ENCODE measurements at places on chromosomes 5 and 9.

DNA sequence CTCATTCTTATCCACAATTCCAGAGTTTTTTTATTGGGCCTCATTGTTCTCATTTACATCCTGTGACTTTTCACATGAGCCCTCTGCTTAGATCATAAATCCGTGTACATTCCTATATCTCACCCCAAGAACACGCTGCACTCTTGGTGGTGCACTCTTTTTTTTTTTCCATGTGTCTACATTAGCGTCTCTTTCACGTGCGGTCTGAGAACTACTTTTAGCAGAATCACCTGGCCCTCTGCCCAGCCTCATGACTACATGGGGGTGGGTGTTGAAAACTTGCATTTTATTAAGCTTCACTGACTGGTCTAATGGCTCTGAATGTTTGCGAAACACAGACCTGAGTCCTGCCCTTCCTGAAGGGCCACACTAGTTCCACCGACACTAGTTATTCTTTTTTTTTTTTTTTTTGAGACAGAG lies 18.6 kb downstream of the C9orf57 start:
- peak; percentile 79 for DNase-seq

DNA sequence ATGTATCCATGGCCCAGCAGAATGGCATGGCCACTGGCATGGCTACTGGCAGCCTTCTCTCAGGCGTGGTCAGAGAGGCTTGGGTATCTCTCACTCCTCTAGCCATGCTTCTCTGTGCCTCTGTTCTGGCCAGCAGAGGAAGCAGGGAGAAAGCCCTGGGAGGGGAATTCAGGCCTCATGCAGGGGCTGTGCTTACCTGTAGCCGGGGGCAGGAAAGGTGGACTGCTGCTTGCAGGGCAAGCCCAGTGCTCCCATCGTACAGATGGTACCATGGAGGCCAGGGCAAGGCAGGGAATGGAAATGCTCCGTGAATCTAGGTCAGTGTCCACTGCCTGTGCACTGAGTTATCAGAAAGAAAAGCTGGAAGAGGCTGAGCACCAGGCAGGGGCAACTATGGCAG lies 2.7 kb downstream of the OR13J1 start:
- no peak for DNase-seq

- no peak for DNase-seq
Observed at GRCh38 chr5:66717455-66718373, 121.5 kb downstream of the MAST4 start.

DNA sequence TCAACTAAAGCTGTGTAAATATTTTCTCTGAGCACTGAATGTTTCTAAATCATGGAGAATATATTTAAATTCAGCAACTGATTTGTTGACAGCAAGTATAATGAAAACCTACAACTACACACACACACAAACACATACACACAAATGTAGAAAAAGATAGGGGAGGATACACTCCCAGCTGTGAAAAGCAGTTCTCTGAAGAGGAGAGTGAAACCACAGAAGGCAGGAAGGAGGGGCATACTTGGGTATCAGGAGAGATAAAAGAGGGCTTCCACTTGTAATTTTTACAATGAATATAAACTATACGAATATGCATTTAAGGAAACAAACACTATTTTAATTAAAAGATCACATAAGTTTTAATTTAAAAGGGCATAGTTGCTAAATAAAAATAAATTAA lies 227.8 kb upstream of the SLC24A2 start:
- no peak for DNase-seq

GRCh38 chr9:127876026-127876763 lies 1.3 kb downstream of the AK1 start:
- no peak for DNase-seq

DNA sequence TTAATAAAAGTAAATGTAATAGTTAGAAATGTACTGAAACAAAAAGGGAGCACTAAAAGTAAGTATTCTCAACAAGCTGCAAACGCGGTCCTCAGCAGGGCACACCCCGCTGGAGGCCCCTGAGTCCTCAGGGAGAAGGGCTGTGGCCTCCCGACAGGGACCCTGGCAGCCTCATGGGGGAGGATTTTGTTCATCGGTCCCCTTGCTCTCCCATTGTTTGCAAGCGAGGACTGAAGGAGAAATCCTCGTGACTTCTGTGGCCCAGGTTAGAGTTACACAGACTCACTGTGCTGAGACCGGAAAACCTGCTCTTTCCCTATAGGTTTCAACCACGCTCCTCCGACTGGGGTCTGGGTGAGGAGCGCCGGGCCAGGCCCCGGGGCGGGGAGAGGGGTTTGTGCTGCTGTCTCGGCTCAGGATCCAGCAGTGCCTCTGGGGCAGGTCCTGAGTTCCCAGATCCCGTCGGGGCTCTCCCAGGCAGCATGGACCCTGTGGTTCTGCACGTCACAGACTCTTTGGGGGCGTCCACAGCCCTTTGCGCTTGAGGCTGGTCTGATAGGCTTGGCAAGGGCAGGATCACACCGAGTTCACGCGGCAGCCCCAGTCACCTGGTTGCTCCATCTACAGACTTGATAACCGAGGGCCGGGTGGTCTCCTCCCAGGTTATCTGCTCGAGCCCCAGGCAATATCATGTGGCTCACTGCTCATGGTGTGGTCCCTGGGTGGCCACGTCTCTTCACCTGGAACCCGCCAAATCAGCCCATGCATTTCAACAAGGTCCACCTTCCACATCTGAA lies 38.8 kb downstream of the MRPL36 start:
- DNase-seq: no peak

- peak; percentile 83 for DNase-seq
Observed at GRCh38 chr9:36018891-36019720, 17.6 kb upstream of the RECK start.

GRCh38 chr9:89659891-89660685 lies 55.3 kb downstream of the GADD45G start:
- DNase-seq: no peak

DNA sequence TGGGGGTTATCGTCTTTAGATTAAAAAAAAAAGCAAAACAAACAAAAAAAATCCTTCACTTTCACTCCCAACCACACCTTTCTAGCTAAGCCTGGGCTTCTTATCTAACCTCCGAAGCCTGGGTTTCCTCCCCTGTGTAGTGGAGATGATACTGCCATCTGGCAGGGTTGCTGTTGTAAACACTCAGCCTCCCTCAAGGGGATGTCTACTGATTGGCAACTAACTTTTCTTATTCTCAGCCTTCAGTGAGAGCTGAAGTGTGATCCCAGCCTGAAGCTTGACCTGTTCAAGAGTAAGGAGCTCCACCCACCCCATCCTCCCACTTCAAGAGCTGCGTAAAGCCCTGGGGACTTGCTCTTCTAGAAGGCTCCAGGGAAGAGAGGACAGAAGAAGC lies 21.5 kb upstream of the WWC1 start:
- no peak for DNase-seq

GRCh38 chr5:168753691-168754254 lies 174.6 kb upstream of the PANK3 start:
- DNase-seq: no peak

DNA sequence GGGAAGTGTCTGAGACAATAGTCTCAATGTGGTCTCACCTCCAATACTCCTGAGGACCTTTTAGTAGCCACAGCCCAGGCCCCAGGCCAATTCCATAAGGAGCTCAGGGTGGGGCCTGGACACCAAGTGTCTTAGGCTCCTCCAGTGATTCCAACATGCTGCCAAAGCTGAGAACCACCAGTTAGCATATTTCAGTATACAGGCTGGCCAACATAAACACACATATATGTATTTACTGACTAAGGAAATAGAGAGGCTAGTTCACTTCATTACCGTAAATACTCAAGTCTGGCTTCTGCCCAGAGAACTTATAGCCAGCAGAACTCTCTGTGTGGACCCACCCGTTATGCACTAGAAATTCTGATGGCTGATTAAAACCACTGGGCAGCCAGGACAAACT lies 24.1 kb downstream of the S1PR3 start:
- no peak for DNase-seq

GRCh38 chr9:124487260-124488182 lies 19.7 kb downstream of the NR5A1 start:
- DNase-seq: no peak

DNA sequence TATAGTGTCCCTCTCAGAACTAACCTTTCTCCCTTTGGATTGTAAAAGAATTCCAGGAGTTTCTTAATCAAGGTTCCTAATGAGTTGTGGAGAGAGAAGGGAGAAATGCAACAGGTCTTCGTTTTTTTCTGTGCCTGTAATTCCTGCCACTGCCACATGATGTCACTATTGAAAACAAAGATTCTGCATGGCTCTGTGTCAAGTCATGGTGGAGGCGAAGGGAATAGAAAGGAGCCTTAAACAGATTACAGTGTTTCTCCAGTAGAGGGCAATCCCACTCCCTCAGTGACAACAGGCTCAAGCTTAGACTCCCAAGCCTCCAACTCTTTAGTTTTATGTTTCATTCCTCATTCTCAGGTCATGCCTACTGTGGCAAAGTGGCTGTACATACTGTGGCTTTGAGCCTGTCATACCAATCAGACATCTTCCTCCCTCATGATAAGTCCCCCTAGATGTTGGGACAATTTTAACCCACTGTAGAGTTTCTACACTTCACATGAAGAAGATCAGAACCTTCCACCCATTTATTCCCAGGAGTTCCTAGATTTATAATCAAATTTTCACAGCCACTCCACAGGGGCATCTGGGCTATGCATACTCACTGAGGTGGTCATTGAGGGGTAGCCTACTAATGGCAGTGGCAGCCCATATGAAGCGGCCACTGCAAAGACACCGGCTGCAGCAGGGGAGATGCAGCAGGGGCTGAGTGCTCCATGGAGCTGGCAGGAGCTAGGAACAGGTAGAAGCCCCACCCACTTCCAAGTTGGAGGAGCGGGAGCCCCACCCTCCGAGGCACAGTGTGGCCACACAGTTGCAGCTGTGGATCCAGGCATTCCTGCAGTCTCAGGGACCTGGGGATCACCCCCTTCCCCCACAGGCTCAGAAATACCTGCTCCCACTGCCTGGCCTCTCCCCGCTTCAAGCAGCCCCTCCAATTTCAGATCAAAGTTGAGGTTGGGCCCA lies 97.4 kb upstream of the TRIM32 start:
- DNase-seq: peak; percentile 50

DNA sequence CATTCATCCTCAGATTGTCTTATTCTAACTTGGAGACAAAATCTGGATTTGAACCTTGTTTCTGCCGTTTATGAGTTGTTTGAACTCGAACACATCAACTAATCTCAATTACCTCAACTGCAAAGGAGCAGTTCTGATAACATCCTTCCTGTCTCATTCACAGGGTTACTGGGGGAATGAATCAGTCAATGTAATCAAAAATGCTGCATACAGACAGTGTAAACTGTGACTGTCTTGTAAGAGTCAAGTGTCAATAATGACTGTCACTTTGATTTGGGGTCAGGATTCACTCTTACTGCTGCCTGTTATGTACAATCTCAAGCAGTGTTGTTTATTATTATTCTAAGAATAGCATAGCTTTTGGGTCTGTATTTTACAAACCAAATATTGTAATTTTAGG lies 273.8 kb downstream of the DOCK8 start:
- DNase-seq: no peak

DNA sequence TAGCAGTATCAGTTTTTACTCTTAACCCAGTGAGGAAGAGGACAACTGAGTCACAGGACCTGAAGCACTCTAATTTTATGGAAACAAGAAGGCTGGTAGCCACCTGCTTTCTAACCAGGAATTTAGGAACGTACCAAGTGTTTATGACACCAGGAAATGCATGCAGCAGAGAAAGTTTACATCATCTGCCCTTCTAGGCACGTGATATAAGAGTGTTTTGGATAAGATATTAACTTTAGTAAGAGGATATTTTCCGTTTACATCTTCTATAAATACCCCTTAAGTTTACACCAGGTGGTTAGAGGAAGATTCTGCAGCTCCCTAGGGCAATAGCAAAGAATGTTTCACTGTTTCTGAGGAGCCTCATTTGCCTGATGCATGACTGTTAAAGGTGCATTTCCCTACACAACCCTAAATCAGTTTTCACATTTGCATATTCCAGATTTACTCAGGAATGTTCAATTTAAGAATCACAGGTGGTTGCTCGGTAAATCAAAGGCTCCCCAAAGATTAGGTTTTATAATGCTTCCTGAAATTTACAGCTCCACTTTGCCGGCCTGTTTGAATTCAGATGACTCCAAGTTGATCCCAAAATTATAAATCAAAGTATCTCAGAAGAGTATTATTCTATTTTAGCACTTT lies 1.8 kb downstream of the TSC1 start:
- peak; percentile 16 for DNase-seq

GRCh38 chr5:37492778-37493555 lies 113.8 kb downstream of the WDR70 start:
- DNase-seq: peak; percentile 2

- no peak for DNase-seq
Observed at GRCh38 chr5:98144710-98145109, 628.8 kb upstream of the RGMB start.

DNA sequence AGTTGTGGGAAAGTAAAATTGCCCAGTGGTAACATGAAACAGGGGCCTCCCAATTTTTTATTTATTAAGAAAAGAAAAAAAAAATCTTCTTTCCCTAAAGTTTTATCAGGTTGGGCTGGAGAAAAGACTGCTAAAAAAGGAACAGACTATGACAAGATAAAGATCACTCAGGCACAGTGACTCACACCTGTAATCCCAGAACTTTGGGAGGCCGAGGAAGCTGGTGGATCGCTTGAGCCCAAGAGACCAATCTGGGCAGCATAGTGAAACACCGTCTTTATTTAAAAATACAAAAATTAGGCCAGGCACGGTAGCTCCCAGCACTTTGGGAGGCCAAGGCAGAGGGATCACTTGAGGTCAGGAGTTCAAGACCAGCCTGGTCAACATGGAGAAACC lies 312.5 kb downstream of the CETN3 start:
- no peak for DNase-seq

DNA sequence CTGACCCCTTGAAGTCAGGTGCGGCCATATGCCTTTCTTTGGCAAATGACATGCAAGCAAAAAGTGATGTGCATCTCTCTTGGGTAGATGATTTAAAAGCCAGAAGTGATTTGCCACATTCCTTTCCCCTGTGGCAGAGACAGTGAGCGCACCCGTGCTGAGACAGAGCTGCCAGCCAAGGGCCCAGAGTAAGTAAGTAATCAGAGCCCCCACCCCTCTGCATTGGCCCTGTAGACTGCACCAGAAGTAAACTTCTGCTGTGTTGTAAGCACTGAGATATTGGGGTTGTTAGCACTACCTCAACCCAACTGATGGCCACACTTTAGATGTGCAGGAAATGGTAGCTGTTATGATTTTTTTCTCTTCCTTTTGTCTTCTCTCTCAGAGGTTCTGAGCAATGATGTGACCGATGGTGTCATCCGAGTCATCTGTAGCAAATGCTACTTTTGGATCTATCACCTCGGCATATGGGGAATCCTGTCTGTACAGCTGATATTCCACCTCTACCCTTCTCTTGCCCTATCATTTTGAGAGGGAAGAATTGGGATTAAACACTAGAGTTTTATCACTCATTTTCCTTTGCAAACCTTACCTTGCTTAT lies 58.0 kb downstream of the DOCK2 start:
- peak; percentile 21 for DNase-seq
